ENCODE measurements at places on chromosomes 12 and 14.

DNA sequence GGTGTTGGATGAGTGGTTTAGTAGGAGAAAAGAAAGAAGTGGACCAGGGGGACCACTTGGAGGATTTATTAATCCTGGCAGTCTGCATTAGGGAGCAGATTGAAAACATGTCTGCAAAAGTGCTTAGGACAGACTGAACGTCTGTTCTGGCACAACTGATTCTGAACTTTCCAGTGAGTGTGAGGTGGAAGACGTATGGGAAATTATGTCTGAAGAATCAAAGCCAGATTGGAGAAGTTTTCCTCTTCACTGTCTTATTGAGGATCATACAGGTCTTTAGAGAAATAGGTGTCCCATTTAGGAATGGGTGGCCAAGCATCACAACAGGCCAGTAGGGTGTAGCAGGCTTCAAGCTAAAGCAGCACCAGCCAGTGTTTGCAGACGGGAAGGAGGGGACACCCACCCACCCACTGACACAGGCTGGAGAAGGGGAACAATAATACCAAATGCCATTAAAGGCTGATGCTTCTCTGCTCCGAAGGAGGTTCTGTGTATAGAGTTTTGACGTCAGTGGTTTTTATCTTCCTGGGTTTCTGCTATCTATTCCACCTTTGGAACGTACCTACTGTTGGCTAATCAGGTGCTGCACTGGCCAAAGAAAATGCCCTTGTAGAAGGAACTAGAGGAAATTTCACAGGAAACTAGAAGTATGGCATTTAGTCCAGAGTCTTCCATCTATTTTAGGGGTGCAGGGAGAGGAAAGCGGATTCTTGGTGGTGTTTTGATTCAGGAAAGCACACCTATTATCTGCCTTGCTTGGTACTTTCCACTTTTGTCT lies 1.8 kb downstream of the SRRM4 start:
- no peak for DNase-seq
- H3K27ac ChIP-seq, result no peak overlapping the region
- H3K27me3 ChIP-seq, result peaks cover 43% of the 10 kb centered on the region
- peaks cover 30% of the 10 kb centered on the region for H3K4me1 ChIP-seq

DNA sequence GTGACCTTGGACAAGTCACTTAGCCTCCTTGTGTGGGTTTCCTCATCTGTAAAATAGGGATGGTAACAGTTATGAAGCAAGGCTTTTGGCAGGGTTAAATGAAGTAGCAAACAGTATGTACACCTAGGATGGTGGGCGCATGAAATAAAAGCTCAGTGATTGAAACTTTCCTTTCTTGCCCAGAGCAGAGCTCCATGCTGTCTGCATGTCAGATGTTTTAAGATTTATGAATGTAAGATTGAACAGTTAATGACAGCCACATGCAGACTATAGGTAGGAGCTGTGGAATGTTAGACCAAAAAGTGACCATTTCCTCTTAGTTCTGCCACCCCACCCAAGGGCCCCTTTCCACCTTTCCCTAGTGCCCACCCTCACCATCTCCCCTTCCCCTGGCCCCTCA lies 12.1 kb downstream of the ITGB7 start:
- no peak overlapping the region for H3K27ac ChIP-seq
- H3K27me3 ChIP-seq, result peaks cover 67% of the 10 kb centered on the region
- no peak for DNase-seq
- no peaks in the 10 kb centered on the region for H3K36me3 ChIP-seq
- H3K4me3 ChIP-seq, result no peak overlapping the region
- H3K4me1 ChIP-seq, result no peaks in the 10 kb centered on the region

DNA sequence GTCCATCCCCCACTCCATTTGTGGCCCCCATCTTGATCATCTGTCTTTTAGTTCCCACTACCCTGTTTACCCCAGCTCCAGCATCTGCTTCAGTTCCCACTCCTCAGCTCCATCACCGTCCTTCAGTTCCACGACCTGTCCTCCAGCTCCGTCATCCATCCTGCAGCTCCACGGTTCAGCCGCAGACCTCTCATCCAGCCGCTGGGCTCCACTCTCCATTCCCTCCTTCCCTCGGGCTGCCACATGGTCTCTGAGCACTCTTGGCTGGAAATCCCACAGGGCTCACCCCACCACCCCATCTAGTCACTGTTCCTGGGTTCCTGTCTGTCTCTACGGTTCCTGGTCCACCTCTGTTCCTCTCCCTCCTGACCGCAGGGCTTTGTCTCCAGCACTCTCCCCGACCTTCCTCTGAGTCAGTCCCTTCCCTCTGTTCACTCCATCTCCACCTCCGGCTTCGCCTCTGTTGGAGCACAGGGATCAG lies 3.3 kb upstream of the P3H3 start:
- no peak for DNase-seq
- no peak overlapping the region for H3K27ac ChIP-seq
- H3K4me3 ChIP-seq, result no peak overlapping the region
- H3K27me3 ChIP-seq, result no peaks in the 10 kb centered on the region
- peaks cover 46% of the 10 kb centered on the region for H3K4me1 ChIP-seq
- H3K36me3 ChIP-seq, result no peaks in the 10 kb centered on the region

DNA sequence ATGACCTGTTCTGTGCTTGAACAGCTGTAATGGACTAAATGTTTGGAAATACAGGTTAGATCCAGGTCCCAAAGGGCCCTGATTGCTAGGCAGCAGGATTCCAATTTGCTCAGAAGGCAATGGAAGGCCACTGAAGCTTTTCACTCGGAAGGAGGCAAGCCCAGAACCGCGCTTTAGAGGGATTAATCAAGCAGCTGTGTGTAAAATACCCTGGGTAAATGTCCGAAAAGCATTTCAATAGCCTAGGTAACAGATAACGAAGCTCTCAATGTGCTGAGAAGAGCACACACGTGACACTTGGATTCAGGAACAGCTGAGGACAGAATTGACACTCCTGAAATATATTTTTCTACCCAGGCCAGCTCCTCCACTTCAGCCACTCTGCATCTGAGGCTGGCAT lies 436.1 kb downstream of the TMEM132D start:
- no peak overlapping the region for H3K27ac ChIP-seq
- H3K4me3 ChIP-seq, result no peak overlapping the region
- H3K36me3 ChIP-seq, result no peaks in the 10 kb centered on the region
- peaks cover 6% of the 10 kb centered on the region for H3K4me1 ChIP-seq
- DNase-seq, result peak; percentile 21

DNA sequence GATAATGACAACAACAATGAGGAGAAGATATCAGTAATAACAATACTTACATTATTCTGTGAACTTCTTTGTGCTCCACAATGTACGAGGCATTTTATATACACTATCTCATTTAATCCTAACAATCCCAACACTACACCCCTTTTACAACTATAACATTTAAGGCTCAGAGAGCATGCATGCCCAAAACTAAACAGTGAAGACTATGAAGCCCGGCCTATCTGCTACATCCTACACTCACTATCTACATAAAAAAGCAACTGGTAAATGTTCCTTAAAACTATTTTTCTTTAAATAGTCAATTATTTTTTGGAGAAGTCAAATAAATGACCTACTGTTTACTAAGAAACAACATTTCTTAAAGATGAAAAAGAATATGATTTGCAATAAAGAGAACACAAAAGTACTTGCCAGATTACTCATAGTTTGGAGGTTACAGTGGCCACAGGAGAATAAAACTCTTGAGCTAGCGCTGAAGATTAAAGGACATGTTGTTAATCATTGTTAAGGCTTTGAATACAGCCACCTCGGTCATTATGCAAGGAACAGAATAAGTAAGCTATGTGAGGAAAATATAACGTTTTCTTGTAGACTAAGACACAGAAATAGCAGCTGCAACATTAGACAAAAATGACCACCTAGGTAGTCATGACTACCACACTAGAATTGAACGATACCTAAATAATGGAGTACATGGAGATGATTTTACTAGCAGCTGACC lies 56.7 kb downstream of the EPS8 start:
- no peaks in the 10 kb centered on the region for H3K4me1 ChIP-seq
- DNase-seq, result no peak
- no peaks in the 10 kb centered on the region for H3K36me3 ChIP-seq
- H3K27ac ChIP-seq, result no peak overlapping the region
- H3K27me3 ChIP-seq, result no peaks in the 10 kb centered on the region

- H3K27ac ChIP-seq, result no peak overlapping the region
- H3K4me3 ChIP-seq, result no peak overlapping the region
- H3K36me3 ChIP-seq, result no peaks in the 10 kb centered on the region
- H3K27me3 ChIP-seq, result no peaks in the 10 kb centered on the region
These were observed 115.6 kb upstream of the PKP2 start for GRCh38 chr12:33012226-33012625.

DNA sequence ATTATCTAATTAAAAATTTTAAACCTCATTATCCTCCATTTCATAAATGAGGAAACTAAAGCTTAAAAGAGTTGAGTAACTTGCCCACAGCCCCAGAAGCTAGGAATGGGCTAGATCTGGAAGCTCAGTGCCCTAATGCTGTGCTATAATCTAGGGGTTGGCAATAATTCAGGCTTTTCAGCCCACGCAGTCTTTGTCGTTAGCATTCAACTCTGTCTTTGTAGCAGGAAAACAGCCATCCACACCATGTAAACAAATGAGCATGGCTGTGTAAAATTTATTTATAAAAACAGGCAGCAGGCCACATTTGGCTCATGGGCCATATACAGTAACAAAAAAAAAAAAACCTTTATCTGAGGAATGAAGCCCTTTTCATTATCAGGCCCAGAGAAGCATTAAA lies 92.4 kb upstream of the OVCH1 start:
- no peak overlapping the region for H3K27ac ChIP-seq
- H3K4me3 ChIP-seq, result no peak overlapping the region
- no peak for DNase-seq
- no peaks in the 10 kb centered on the region for H3K27me3 ChIP-seq
- H3K4me1 ChIP-seq, result peaks cover 6% of the 10 kb centered on the region

DNA sequence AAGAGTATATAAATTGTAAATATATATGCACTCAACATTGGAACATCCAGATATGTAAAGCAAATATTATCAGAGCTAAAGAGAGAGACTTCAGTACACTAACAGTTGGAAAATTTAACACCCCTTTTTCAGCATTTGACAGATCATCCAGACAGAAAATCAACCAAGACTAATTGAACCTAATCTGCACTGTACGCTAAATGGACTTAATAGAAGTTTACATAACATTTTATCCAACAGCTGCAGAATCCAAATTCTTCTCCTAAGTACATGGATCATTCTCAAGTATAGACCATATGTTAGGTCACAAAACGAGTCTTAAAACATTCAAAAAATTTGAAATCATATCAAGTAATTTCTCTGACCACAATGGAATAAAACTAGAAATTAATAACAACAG lies 229.1 kb upstream of the CLEC14A start:
- no peak overlapping the region for H3K4me3 ChIP-seq
- H3K27me3 ChIP-seq, result no peaks in the 10 kb centered on the region
- H3K4me1 ChIP-seq, result no peaks in the 10 kb centered on the region
- DNase-seq, result no peak
- no peak overlapping the region for H3K27ac ChIP-seq
- H3K36me3 ChIP-seq, result no peaks in the 10 kb centered on the region

- peak; percentile 93 for DNase-seq
- no peak overlapping the region for H3K27ac ChIP-seq
- no peak overlapping the region for H3K4me3 ChIP-seq
These were observed 13.7 kb downstream of the COA8 start for GRCh38 chr14:103576371-103577024.

DNA sequence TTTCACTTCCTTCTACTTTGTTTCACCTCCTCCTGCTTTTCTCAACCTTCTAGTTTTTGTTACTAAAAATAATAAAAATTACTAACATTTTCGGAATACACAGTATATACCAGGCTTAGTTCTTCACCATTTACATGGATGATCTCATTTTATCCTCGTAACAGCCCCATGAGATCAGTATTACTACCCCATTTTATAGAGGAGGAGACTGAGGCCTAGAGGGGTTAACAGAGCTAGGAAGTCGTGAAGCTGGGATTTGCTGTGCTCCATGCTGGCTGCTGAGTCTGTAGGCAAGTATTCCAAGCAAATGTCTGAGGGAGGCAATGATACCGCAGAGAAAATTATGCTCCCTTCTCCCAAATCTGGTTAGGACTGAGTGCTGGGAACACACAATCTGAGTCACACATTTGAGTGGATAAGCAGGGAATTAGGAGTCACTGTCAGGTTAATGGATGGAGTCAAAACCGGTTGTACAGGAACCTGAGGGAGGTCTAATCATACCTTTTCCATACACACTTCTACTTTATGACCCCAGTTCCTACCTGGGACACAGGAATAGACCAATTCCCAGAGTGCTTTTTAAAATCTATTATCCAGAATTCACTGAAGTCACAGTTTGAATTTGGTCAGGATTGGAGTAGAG lies 51.1 kb downstream of the ZFYVE26 start:
- H3K36me3 ChIP-seq, result peaks cover 3% of the 10 kb centered on the region
- no peaks in the 10 kb centered on the region for H3K4me1 ChIP-seq
- no peaks in the 10 kb centered on the region for H3K27me3 ChIP-seq

DNA sequence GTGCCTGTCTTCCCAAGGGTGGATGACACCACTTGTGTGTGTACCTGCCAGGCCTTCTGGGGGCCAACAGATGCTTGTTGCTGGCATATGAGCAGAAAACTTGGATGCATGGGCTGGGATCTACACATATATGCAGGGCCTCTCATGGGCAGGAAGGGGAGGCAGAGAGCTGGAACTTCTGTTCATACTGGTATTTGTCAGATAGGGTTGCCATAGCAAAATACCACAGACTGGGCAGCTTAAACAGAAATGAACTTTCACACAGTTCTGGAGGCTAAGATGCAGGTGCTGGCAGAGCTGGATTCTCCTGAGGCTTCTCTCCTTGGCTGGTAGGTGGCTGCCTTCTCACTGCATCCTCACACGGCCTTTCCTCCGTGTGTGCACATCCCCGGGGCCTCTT lies 121.8 kb downstream of the SUDS3 start:
- H3K36me3 ChIP-seq, result no peaks in the 10 kb centered on the region
- no peak for DNase-seq
- H3K4me1 ChIP-seq, result no peaks in the 10 kb centered on the region
- H3K27ac ChIP-seq, result no peak overlapping the region
- no peaks in the 10 kb centered on the region for H3K27me3 ChIP-seq

DNA sequence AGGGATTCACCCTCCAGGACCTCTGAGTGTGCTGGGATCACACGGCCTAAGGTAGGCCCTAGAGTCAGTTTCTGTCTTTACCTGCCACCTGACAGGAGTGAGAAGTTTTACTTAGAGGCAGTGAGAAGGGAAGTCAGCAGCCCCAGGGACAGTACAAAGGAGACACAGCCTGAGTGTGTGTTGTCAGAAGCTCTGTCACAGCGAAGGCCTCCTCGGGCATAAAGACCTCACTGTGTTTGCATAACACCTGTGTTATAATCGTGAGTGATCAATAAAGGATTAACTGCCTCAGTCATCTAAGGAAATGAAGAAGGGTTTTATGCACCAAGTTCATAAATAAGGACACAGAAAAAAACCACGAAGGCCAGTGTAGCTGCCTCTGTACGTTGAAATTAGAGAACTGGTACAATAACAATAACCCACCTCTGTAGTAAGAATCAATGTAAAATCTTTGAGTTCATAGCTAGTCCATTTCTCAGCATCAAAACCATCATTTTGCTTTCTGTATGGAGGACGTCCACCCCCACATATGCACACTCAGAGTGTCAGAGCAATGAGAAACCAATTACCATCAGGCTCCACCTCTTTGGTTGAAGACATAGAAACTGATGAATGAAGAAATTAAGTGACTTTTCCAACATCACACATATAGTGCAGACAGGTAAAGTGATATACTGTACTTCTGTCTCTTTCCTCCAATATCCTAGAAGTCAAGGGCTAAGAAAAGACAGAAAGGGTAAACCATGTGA lies 159.3 kb downstream of the DAD1 start:
- H3K27ac ChIP-seq, result no peak overlapping the region
- H3K4me3 ChIP-seq, result no peak overlapping the region
- H3K27me3 ChIP-seq, result no peaks in the 10 kb centered on the region
